ENCODE measurements at places on chromosomes 5 and 9.

GRCh38 chr5:132764051-132764450 is 13.0 kb downstream of the SEPTIN8 start:
- DNase-seq = no peak

DNA sequence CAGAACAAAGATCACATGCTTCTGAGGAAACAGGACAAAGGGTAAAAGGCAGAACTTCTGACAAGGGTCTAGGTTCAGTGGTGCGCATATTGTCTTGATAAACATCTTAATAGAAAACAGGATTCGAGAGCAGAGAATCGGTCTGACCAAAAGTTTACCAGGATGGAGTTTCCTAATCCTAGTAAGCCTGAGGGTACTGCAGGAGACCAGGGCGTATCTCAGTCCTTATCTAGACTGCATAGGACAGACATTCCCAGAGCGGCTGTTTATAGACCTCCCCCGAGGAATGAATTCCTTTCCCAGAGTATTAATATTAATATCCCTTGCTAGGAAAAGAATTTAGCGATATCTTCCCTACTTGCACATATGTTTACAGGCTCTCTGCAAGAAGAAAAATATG is 32.4 kb upstream of the TNFSF8 start:
- no peak for DNase-seq

DNA sequence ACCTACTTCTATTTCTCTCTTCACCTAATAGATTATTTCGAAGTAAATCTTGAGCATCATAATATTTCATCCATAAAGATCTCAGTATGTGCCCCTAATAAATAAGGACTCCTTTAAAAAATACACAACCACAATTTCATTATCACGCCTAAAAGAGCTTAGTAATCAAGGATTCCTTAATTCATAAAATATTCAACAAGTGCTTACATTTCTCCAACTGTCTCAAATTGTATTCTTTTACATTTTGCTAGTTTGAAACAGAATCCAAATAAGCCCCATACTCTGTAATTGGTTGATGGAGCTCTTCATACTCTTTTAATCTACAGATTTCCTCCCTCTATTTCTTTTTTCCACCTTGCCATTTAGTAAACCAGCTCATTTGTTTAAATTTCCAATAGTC is 317.6 kb downstream of the NDUFS4 start:
- no peak for DNase-seq

- no peak for DNase-seq
Measured at GRCh38 chr5:140228364-140228837, 53.4 kb downstream of the CYSTM1 start.

GRCh38 chr5:142097681-142098080 is 10.9 kb upstream of the NDFIP1 start:
- no peak for DNase-seq

DNA sequence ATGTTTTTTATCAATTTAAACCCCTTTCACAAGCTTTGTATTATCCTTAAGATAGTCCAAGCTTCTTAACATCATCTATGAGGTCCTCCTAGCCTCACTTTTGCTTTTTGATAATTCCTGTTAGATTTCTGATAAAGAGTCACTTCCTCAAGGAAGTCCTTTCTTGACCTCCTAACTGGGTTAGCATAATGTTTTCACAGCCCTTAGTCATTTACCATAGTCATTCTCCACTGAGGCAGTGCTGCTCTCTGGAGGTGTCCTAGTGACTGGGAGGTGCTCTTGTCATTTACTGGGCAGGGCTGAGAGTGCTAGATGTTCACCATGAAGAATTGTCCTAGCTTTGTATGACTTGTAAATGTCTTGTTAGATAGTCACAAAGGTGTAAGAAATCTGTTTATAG is 26.4 kb downstream of the TNPO1 start:
- DNase-seq = no peak

DNA sequence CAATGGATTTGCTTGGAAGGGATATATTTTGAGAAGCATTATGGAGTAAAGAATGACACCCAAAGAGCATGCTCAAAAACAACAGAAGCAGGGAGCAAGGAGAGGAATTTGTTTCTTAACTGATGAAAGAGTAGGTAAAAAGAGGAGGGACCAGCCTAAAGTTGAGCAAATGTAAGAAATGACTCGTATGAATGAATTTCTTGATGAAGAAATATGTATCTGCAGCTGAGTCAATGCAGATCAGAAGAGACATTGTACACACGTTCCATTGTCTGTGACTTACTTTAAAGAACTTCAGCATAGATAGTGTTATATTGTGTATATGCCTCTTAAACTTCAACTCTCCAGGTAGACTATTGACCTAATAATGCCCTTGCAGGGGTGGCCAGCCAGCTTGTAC is 112.7 kb upstream of the NREP start:
- no peak for DNase-seq

DNA sequence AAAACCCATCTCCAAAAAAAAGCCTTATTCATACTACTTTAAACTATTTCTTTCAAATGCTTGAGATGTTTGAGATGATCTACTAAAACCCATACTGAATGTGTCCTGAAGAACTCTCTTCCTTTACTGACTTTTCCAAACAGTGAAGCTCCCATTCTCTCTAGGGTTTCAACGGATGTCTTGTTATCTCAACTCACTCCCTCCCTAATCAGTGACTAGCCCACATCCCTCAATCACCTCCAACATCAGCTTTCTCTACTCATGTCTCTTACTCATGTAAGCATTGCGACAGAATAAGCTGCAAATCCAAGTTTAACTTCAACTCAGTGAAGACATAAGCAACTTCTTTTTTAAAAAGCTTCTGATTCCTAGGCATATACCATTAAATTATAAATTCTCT is 42.1 kb downstream of the WDR41 start:
- DNase-seq = no peak

DNA sequence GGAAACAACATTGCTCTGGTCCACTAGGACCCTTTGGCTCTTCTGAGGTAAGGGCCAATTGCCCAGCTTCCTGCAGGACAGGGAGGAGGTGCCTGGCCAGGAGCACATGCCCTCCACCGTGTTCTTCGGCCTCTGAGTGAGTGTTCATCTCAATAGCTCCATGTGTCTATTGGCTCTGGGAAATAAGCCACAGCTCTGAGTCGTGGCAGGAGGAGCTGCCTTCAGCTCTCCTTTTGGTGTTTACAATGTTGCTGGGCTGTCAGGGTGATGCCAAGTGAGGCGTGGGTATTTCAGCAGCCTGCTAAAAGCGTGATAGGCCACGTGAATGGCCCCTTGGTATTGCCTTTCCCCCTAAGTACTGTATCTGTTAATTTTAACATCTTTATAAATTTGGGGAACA is 26.6 kb downstream of the GADD45G start:
- no peak for DNase-seq

DNA sequence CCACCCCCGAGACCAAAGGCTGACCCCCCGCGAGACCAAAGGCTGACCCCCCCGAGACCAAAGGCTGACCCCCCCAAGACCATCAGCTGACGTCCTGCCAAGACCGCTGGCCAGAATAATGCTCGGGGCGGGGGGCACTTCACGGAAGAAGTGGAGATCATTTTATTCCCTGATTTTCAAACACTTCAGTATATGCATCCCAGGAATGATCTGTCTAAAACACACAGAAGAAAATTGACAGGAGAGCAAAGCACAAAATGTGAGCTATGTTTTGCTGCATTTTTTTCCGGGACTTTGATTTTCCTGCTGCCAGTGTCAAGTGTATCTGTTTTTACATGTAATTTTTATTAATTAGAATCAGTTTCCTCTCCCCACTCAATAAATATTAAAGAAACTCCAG is 67.1 kb downstream of the ADAMTS2 start:
- DNase-seq = no peak

GRCh38 chr5:96968074-96968473 is 32.2 kb downstream of the LNPEP start:
- no peak for DNase-seq

Data from activated CD4-positive, alpha-beta T cell treated with anti-CD3 and anti-CD28 coated beads for 1 hour (primary cell).